ENCODE measurements at places on chromosomes 11 and 22. TPM values are rescaled to one million over a fixed set of nuclear protein-coding genes. Genes with fewer than 3 reads are reported as not detected.

DNA sequence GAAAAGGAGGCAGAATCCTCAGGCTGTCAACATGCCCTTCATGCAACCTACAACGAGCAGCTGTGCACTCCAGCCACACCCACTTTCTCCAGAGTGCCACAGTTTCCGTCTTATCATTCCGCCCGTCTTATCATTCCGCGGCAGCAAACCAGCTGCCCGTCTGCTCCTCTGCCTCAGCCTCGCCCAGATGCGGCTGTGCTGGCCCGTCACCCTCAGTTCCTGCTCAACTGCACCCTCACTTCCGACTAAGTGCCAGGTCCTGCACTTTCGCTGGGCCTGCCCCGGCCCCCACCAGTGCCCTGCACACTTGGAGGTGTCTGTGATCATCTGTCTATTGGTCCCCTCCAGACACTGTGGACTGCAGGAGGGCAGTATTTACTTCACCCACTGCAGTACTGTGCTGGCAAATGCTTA lies 43.7 kb downstream of the MICAL3 start:
- DNase-seq: peak; percentile 86

DNA sequence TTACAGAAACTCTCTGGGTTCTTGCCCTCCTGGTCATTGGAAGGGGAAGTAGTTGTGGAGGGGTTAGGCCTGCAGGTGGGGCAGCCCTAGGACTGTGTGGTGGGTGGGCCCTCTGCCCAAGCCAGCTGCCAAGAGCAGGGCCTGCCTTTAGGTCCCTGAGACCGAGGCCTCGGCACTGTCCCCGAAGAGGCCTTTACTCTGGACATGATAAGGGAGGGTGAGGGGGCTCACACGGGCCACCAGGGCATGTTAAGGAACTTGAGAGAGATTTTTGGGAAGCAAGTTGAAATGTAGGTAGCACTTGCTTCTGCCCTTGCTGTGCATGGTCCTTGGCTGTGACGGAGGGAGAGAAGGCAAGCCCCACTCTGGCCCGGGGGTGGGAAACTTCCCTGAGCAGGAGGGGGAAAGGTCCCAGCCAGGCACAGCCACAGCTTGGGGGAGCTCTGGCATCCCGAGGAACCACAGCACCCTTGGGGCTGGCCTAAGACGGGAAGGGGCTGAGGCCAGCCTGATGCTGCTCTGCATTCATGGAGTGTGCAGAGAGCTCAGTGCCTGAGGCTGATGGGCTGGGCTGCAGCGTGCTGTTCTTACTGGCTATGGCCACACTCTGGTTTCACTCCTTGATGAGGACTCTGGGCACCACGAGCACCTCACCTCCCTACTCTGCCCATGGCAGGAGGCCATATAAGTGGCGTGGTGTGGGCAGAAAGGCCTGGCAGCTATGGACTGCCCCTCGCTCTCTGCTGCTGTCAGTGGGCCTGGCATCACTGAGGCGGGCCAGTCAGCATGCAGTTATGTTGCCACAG lies 7.8 kb upstream of the RANBP1 start:
- DNase-seq: no peak

GRCh38 chr11:117186431-117186761 lies 7.9 kb downstream of the SIDT2 start:
- no peak for DNase-seq

GRCh38 chr11:63488789-63489188 lies 2.2 kb downstream of the PLAAT5 start:
- DNase-seq: no peak

GRCh38 chr11:47714554-47715081 lies 551 bp downstream of the AGBL2 start:
- peak; percentile 28 for DNase-seq

DNA sequence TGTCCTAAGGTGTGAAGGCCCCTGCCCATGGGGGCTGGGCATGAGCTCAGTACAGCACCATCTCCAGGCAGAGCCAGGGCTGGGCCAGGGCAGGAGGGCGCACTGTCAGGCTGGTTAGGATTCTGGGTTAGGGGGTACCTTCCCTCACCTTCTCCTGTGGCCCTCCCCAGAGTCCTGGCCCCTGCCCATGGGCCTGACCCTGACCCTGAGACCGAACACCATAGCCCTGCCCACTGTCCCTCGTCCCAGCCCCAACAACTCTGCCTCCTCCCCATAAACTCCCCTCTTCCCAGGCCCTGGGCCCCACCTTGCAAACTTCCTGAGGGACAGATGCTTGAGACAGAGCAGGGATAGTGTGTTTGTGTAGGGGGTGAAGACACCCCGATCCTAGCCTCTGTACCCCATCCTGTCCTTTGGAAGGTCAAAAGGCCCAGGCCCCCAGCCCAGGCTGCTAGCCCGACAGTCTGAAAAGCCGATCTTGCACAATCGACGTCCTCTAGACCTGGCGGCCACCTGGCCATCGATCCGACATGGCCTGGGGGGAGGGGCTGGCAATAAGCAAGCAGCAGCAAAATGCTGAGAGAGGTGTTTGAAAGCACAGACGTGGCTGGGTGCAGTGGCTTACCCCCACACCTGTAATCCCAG lies 2.7 kb upstream of the TMPRSS6 start:
- no peak for DNase-seq

DNA sequence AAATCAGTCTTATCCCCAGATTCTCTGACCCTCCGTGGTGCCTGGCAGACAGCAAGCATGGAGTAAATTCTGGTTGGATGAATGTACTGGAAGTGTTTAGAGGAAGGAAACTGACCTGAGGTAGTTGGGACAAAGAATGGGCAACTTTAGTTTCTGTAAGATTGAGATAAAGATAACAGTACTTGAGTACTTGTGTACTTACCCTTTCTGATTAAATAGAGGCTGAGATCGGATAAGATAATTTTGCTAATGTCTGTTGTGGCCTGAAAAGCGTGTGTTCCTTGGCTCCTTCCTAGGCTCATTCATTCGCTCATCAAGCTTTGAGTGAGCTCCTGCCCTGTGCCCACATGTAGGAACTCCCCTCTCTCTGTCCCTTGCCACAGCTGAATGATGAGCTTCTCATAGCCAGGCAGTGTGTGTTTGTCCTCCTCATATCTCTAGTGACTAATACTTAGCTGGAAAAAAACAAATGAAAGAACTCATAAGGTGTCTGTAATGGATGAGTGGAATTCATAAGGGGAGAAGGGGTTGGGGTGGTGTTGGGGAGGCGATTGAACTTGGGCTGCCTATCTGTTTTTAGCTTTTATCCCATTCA lies 118.1 kb downstream of the DBX1 start:
- DNase-seq: no peak

ANKK1 gene
- 0.89 TPM for total RNA-seq

MCM5 gene
- 59.7 TPM for total RNA-seq

SYT12 gene
- total RNA-seq: not detected
